ENCODE measurements at places on chromosomes 7 and 10. TPM values are rescaled to one million over a fixed set of nuclear protein-coding genes. Genes with fewer than 3 reads are reported as not detected.
A peak's percentile ranks its signal among the peaks of the same experiment; 100 is the strongest.

Gene CYP26C1
- polyA plus RNA-seq, result 0.07 TPM

Gene NPSR1
- polyA plus RNA-seq, result not detected

Gene PDE1C
- 3.3 TPM for polyA plus RNA-seq

Gene CAMK2B
- 2.7 TPM for polyA plus RNA-seq

Gene MOGAT3
- polyA plus RNA-seq, result 0.12 TPM

Gene RNLS
- polyA plus RNA-seq, result 16.5 TPM

Gene AKR1D1
- 0.10 TPM for polyA plus RNA-seq

Gene MACC1
- 11.0 TPM for polyA plus RNA-seq

Gene HEPACAM2
- polyA plus RNA-seq, result 8.1 TPM

Gene OPN1SW
- 1.8 TPM for polyA plus RNA-seq

Gene ATOH7
- 0.95 TPM for polyA plus RNA-seq

Gene PLCE1
- 36.8 TPM for polyA plus RNA-seq

Gene PON1
- polyA plus RNA-seq, result 0.92 TPM

- DNase-seq, result no peak
Measured at GRCh38 chr7:55086413-55087201, 67.8 kb downstream of the EGFR start.

DNA sequence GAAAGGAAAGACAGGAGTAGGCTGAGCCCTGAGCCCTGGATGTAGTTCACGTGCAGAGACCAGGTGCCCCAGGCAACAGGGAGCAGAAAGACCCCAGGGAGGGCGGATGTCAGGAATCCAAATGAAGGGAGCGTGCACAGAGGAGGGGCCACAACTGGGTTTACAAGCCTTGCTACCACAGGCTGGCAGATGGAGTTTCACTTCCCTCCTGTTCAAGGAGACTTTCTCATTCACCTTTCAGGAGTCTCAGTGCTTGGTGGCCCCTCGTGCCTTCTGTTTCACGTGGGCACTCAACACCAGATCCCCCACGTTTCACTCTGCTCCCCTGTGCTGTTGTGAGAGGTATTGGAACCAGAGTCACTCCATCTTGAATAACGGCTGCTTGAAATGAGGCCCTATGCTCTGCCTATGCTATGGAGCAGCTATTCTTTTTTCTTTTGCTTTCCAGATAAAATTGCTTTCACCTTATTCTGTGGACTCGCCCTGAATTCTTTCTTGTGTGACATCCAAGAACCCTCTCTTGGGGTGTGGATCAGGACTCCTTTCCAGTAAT is 601.4 kb upstream of the IGFBP3 start:
- no peak for DNase-seq

GRCh38 chr7:124686543-124687171 is 78.9 kb downstream of the GPR37 start:
- DNase-seq, result no peak

DNA sequence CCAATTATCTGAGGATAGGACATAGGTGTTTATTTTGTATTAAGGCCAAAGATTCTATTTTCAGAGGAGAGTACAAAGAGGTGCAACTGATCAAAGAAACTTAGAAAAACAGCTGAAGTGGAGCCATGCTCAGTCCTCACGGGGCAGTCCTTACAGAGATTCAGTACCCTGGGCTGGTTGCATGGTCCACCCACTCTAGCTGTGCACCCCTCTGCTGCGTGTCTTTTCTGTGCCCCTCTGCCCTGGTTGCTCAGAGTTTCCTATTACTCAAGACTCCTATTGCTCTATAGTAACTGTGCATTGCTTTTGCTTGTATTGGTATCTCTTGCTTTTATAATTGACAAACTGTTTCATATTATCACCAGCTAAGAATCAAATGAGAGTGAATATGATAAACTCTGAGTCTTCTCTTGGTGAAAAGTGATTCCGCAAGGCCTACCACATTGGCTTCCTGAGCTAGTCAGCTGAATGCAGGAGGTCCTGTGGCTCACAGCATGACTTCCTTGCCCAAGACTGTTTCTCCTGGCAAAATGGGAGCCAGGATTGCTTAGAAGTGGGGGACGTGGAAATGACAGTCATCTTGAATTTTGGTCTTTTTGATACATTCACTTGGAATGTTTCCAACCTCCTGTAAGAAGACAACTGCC is 137.0 kb downstream of the GLCCI1 start:
- no peak for DNase-seq

- DNase-seq, result no peak
Measured at GRCh38 chr7:113698556-113699220, 220.1 kb downstream of the PPP1R3A start.

DNA sequence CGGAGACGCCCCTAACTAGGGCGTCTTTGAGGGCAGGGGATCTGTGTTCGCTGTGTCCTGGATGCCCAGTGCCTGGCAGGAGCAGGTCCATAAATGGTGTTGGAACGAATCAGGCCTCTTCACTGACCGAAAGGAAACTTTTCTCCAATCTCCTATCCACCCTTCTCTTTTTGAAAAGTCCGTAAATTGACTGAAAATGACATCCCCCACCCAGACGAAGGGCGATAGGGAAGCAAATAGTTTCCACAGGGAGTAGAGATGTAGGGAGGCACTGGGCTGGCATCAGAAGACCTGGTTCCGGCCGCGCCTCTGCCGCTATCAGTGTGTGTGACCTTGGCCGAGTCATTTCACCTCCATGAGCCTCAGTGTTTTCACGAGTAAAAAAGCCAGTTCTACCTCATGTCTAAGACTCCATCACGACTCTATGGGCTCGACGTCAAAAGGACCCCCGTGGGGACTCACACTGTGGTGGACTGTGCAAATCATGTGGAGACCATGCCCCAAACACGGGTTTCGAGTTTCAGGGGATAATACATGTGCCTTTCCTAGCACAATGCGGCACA is 497 bp upstream of the RAB11FIP2 start:
- DNase-seq, result no peak

- no peak for DNase-seq
Measured at GRCh38 chr7:28595076-28595475, 182.8 kb downstream of the CREB5 start.

DNA sequence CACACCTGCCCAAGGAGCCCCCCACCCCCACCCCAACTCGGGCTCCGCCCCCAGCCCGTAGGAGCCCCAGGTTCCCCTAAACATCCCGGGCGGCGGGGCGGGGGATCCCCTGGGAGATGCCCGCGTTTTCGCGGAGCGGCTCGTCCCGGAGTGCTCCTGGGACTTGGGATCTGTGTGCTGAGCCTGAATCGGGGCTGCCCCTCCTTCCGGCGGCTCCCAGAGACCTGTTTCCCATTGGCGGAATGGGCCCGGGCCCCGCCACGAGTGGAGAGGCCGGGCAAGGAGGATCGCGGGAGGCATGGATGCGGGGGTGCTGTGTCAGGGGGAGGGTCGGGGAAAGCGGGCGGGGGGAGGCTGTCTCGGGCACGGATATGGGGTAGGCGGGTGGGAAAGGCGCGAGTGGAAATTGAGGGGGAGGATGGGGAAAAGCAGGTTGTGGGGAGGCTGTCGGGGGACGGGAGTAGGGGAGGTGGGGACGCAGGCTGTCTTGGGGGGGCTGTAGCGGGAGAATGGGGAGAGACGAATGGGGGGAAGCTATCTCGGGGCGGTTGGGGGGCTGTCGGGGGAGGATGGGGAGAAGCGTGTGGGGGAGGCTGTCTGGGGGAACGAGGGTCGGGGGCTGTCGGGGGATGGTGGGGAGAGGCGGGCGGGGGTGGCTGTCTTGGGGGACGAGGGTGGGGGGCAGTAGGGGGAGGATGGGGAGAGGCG is 572 bp upstream of the BHLHA15 start:
- no peak for DNase-seq

- no peak for DNase-seq
Measured at GRCh38 chr10:16690417-16690816, 126.8 kb downstream of the RSU1 start.

GRCh38 chr10:106576534-106576933 is 588.0 kb downstream of the SORCS1 start:
- no peak for DNase-seq

DNA sequence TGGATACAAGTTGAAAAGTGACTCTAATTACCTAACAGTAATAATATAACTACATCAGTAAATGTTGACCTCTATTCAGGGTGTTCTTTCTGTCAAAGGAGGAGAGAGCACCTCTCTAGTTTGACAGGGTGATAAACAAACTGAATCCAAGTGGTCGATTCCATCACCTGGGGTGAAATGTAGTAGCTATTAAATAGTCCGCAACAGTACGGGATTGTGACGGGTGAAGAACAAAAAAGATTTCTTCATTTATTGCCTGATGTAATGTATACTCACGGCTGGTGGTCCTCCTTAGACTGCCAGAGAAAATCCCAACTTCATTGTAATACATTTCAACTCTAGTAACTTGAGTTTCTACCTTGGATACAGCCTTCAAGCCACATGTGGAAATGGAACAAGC is 292.5 kb upstream of the CELF2 start:
- DNase-seq, result no peak

GRCh38 chr10:18377898-18378297 is 237.7 kb downstream of the CACNB2 start:
- DNase-seq, result no peak

DNA sequence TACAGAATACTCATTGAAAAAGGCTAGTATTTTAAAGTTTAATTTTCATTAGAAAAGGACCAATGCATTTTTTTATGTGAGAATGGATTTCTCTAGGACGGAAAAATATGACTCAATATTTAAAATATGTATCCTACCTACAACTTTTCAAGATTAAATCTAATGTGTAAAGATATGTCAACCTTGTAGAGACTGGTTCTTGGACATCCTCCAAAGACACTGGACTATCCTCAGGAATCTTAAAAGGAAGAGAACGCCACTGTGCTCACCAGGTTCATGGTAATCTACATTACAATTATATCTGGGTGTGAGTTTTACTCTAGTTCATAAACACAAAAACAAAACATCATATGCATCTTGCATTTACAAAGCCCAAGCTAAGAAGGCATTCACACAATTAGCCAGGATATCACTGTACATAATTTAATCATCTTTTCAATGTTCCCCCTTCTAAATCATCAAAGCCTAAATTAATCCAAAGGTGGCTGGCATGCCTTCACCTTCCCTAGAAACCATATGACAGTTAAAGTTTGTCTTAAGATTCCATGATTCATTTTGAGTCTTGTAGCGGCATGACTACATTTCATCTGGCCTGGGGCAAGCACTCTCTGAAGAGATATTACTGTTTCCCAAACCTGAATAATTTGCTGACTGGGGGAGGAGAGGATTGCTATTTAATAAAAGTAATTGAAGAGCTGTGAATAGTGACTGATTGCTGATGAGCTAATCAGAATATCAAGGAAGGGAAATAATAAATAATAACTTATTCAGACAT is 12.0 kb downstream of the SGCE start:
- no peak for DNase-seq

- DNase-seq, result no peak
Measured at GRCh38 chr7:110003827-110004226, 1087.1 kb upstream of the LRRN3 start.

GRCh38 chr7:74655768-74656440 is 1.6 kb upstream of the GTF2I start:
- DNase-seq, result no peak

- no peak for DNase-seq
Measured at GRCh38 chr7:116614499-116615262, 57.3 kb upstream of the MET start.

DNA sequence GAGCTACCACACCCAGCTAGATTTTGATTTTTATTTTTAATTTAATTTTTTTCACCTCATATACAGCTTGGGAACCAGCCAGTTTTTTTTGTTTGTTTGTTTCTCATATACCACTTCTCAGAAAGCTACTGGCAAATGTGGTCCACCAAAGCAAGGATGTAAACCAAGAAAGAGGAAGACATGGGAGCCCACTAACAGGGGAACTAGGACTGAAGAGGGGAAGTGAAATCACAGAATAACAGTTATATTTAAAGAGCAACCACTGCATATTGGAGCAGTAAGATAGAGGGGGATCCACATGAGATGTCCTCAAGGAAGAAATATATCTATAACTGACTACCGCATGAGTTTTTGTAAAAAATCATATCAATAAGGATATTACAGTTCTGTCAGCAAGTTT is 10.5 kb downstream of the CPVL start:
- DNase-seq, result no peak

DNA sequence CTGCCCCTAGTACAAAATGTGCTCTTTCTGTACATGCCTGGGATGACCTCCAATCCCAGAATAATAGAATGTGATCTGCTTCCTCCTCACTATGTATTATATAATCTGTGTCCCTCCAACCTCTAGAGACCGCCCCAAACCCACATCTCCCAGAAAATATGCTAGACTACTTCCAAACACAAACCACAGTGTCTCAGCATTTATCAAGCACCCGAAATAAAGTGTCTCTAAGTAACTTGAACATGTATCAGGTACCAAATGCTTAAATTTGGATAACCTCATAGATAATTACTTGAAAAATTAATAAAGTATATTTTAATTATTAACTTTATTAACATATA is 16.1 kb downstream of the LYZL1 start:
- DNase-seq, result no peak

DNA sequence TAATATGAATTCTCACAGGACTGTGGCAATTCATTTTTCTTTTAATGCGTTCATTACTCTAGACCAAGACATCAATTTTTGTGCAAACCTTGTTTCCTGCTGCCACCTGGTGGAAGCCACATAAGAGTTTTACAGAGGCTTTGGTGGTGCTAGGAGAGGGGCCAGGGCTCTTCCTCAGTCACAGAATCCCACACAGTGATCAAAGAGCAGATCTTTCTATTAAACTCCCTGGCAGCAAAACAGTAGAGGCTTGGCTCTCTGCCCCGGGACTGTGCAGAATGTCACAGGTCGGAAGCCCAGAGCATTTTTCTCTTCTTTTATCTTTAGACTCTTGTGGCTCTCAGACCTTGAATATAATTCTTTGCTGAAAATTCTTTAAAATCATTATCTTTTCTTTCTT is 506.4 kb upstream of the C7orf33 start:
- peak; percentile 47 for DNase-seq

- no peak for DNase-seq
Measured at GRCh38 chr7:116212869-116213268, 2.5 kb downstream of the TES start.

GRCh38 chr10:125824736-125825135 is 1.4 kb downstream of the BCCIP start:
- DNase-seq, result no peak

Data from right renal cortex interstitium (tissue), 3 donors.